Right hindlimb (tissue), 1 donor: ENCODE measurements at places on chromosomes 2 and 18.
A peak's percentile ranks its signal among the peaks of the same experiment; 100 is the strongest.

DNA sequence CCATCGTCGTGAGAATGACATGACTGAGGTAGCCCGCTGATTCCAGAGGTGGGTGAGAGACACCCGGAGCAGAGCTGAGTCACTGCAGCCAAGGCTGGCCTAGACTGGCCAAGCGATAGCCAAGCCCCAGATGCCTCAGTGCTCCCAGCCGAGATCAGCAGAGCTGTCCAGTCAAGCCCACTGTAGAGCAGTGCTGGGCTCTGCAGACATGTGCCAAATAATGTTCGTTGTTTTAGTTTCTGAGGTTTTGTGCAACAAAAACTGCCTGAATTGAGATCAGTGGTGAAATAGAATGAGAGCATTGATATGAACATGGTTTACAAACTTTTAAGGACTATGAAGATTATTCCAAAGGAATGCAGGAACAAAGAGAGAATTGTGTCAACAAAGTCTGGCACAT, 42.1 kb downstream of the INSIG2 start:
- DNase-seq = no peak

- no peak for DNase-seq
These were observed 87.0 kb downstream of the SPP2 start for GRCh38 chr2:234137400-234138014.

GRCh38 chr18:48946329-48946835, 4.4 kb downstream of the SMAD7 start:
- DNase-seq = peak; percentile 35

DNA sequence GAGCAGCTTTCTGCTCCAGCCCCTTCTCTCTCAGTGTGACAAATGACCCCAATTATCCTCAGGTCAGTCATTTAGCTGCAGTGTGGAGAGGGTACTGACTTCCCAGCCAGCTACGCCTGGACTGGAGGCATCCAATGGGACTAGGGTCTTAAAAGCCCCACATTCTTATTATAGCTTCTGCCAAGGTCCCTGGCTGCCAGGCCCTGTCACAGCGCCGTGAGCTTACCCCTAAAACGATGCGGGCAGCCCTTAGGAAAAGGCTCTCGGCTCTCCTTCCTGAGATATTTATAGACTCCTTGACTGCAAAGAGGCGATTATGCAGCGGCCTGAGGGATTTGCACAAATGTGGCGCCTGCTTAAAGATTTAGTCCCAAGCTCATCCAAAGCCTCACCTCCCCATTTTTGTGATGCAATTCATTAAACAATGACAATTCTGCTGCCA, 69.2 kb upstream of the EDAR start:
- no peak for DNase-seq

DNA sequence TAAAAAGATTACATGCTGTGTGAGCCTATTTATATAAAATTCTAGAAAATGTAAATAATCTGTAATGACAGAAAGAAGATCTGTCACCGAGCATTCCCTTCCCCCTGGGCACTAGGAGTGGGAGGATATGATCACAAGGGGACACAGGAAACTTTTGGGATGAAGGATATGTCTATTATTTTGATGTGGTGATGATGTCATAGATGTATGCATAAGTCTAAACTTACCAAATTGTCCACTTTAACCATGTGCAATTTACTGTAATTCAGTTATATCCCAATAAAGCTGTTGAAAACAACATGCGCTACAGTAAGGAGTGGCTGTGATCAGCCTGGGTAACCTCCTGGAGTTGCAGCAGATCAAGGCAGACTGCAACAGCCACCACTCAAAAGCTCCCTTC, 148.9 kb downstream of the ZBTB7C start:
- DNase-seq = no peak

DNA sequence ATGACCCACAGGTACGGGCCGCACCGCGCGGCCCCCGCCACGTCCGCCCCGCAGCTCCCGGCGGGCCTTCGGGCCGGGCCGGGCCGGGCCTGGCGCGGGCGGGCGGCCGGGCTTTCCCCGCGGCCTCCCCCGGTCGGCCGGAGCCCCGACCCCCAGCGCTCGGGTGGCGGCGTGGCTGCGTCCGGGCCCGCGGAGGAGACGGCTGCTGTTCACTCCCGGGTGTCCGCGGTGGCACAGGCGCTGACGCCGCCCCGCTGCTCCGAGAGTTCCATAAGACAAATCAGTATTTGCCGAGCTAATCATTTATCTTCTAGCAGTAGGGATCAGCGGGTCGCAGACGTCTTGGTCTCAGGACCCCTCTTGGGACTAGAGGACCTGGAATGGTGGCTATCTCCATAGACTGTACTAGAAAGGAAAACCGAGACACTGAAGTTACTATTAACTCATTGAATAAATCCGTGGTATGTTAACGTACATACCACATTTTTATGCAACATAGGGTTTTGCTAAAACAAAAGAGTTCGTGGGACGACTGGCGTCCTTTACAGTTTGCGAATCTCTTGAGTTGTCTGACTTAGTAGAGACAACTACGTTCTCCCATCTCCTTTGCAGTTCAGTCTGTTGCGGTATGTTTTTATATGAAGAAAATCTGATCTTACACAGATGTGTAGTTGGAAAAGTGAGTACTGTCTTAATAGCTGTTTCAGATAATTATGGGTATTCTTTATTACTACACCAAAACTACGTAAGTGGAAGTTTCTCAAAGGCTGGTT, 500 bp downstream of the LIMS1 start:
- peak; percentile 57 for DNase-seq

GRCh38 chr2:20675701-20676352, 8.9 kb downstream of the GDF7 start:
- no peak for DNase-seq

GRCh38 chr2:43218702-43219382, 7.6 kb downstream of the ZFP36L2 start:
- peak; percentile 53 for DNase-seq

DNA sequence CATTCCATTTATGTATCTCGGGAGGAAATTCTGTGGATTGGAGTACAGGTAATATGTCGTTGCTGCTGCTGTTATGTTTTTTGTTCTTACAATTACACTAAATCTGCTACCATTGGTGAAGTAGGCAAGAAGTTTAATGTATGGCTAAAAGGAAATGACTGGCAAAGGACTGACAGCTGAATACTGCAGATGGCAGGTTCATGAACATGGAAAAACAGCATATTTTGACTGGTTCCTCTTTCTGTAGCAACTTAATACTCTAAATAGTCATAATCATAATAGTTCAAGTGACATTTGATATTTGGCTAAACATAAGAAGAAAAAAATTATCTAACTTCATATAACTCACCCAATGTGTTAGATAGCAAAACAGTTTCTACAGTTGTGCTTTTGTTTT, 84.5 kb upstream of the PGAP1 start:
- no peak for DNase-seq

DNA sequence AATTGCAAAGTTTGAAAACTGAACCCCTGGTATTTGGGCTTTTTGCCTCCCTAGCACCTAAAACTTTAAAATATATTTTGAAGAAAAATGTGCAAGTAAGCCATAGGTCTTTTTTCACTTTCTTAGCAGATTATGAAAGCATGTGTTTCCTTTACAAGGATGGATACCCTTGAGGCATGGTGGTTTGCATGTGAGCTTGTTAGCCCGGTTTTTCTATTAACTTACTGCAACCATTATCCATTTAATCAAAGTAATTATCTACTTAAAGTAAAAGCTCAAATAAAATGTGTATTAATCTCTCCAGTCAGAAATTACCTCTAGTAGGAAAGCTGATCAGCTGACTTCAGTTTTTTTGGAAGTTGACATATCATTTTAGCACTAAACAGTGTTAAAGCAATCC, 140.6 kb downstream of the EML6 start:
- no peak for DNase-seq

DNA sequence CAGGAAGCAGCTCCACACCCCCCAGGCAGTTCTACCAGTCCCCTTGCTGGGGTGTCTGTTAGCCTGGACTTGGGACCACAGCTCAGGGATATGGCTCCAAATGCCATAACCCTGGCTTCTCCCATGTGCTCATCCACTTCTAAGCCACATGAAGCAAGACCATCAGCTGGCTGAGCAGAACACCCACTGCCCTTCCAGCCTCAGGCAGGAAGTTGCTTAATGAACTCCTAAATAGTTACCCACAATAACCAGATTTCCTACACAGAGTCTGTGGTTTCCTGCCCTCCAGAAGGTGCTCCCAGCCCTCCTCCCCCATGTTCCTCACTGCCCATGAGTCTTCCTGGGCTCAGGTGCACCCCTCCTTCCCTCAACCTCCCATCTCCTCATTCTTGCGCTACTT, 98.3 kb upstream of the EPC2 start:
- DNase-seq = no peak

DNA sequence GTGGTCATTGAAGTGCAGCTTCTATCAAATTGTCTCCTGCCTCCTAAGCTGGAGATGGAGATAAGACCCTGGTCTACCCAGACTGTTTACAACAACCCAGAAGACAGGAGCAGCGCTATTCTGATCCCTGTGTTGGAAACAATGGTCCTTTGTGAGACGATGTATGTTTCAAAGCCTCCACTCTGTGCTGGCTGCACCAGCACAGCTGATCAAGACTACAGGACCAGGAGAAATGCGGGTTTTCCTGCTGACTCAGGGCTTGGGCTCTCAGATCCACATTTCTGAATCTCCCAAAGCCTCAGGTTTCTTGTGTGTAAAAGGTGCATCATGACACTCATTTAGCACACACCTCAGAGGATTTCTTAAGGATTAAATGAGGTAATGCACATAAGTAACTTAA, 92.0 kb downstream of the POU3F3 start:
- no peak for DNase-seq

DNA sequence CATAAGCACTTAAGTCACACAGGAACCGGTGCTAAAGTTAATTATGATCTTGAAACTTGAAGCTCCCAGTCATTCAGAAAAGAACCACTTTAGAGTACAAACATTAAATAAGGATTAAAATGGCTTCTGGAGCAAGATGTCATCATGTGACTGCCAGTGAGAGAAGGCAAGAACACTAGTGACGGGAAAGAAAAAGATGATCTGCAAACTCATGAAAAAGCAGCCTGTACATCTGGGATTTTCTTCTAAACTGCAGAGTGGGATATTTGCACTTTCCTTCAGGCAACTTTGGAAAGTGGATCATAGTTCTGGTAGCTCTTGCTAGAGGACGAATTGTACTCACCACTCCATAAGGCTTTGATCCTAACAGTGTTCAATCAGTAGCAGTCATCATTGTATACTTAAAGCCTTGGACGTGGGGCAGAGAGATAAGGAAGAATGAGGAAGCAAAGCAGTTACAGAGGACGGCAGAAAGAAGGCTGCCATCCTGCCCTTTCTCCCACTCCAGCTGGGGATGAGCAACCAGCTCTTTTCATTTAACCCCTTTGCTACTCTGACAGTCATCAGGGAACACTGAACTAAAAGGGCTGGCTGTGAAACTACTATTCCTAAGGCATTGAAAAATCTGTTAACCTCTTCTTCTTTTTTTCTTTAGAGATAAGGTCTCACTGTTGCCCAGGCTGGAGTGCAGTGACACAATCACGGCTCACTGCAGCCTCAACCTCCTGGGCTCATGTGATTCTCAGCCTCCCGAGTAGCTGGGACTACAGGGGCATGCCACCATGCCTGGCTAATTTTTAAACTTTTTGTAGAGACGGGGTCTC, 18.1 kb downstream of the ABHD3 start:
- DNase-seq = no peak

DNA sequence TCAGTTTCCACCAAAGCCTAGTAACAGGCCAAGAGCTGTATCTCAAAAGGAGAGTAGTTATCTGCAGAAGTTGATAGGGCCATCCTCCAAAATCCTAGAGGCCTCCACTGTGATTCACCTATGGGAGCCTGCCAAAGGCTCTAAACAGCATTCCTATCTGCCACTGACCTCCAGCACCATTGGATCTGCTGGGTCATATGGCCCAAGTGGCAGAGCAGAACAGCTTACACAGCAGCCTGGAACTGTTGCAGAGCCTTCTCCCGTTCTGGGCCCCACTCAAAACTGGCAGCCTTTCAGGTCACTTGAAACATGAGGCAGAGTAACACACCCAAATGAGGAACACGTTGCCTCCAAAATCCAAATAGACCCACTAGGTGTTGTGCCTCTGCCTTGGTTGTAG, 345.2 kb upstream of the RND3 start:
- DNase-seq = no peak

GRCh38 chr18:28151434-28151833, 25.5 kb downstream of the CDH2 start:
- DNase-seq = no peak

GRCh38 chr2:26054598-26055348, 20.9 kb downstream of the RAB10 start:
- no peak for DNase-seq

DNA sequence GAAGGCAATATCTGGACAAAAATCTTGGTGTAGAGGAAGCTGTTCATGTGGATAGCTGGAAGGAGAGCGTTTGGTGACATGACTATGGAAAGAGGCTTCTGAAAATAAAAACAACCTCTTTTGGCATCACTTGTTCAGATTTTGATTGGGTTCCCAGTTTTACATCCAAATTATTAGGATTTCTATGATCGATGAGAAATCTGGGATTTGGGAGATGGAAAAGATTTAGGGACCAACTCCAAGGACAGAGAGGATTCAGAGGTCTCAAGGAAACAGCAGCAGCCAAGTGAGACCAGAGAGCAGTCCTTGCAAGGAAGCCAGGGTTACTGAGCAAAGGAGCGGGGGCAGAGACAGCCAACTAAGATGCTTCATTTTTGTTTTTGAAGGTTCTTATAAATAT, 441.7 kb downstream of the TRIB2 start:
- no peak for DNase-seq

DNA sequence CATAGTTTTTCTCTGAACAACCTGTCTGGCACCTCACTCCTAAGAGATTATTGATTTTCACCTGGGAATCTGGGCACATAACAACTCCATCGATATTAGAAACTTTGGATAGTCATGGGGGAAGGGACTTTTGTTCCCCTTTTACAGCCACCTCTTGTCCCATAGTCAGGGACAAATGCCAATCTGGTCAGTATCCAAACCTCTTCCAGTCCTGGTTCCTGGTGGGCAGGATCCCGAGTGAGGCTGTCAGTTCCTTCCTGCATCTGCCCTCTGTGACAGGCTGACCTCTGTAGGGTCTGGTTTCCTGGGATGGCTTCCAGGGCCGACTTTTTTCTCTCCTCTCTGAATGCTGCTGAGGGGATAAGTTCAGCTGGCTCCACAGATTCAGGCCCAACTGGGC, 11.0 kb downstream of the KIF5C start:
- DNase-seq = no peak

DNA sequence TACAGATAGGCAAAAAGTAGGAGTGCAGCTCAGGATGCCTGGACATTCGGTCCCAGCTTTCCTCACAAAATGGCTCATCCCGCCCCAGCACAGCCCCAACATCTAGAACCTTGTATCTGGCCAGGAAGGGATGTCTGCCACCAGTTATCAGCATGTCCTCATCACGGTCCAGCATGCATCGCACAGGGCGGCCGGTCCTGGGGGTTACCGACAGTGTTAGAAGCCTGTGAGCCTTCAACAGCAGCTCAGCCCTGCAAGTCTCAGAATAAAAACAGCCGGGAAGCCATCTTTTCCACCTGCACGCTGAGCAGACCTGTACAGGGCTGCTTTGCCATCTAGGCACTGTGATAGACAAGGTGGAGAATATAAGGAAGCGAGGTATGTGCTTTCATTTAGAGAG, 49.2 kb downstream of the XDH start:
- DNase-seq = no peak

- no peak for DNase-seq
These were observed 1098.0 kb upstream of the ZEB2 start for GRCh38 chr2:145617906-145618305.

- DNase-seq = no peak
These were observed 615 bp downstream of the AKAIN1 start for GRCh38 chr18:5196253-5197031.

- no peak for DNase-seq
These were observed 129.1 kb downstream of the ARHGAP15 start for GRCh38 chr2:143258126-143258892.

GRCh38 chr2:16466821-16467151, 198.8 kb downstream of the CYRIA start:
- no peak for DNase-seq

- DNase-seq = no peak
These were observed 26.4 kb upstream of the TFPI start for GRCh38 chr2:187580462-187581124.
